ENCODE measurements at places on chromosomes 4 and X.

- no peak for DNase-seq
- H3K27me3 ChIP-seq = peaks cover 17% of the 10 kb centered on the region
- H3K27ac ChIP-seq = no peak overlapping the region
- H3K36me3 ChIP-seq = no peaks in the 10 kb centered on the region
- no peak overlapping the region for H3K4me3 ChIP-seq
- no peaks in the 10 kb centered on the region for H3K4me1 ChIP-seq
These were observed 27.7 kb downstream of the FGF5 start for GRCh38 chr4:80294206-80294605.

DNA sequence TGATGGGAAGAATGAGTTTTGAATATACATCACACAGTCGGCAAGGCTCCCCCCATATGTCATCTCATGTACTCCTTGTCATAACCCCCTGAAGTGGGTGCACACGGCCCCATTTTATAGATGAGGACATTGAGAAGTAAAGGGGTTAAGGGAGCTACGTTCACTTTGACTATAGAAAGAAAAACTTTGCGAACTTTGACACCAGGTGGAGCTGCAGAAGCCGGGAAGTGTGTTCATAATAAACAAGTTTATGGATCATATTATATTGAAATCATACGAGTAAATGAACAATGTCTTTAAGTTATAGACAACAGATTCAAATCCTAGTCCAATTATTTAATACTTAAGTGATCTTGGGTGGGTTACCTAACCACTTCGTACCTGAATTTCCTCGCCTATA, 203.8 kb upstream of the PITX2 start:
- no peak for DNase-seq
- H3K27ac ChIP-seq = no peak overlapping the region
- H3K36me3 ChIP-seq = no peaks in the 10 kb centered on the region
- no peaks in the 10 kb centered on the region for H3K4me1 ChIP-seq
- no peak overlapping the region for H3K4me3 ChIP-seq

GRCh38 chr4:169791062-169791461, 33.3 kb upstream of the HPF1 start:
- peaks cover 9% of the 10 kb centered on the region for H3K4me1 ChIP-seq
- H3K27ac ChIP-seq = no peak overlapping the region
- peaks cover 63% of the 10 kb centered on the region for H3K27me3 ChIP-seq
- H3K4me3 ChIP-seq = no peak overlapping the region
- no peaks in the 10 kb centered on the region for H3K36me3 ChIP-seq
- no peak for DNase-seq

DNA sequence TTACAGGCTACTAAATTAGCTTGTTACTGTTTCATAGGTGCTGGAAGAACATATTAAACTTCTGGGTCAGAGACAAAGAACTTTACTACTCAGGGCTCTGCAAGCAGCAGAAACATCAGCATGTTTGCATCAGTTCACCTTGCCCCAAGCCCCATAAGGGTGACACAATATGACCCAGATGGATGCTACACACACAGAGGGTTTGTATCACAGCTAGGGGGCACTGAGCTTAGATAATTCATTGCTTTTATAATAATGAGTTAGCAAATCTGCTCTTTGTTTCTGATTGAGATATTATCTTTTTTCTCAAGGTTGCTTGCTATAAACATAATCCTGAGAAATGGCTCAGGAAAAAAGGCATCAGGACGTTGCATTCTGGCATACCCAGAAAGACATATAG, 4.8 kb upstream of the SYNPO2 start:
- no peak for DNase-seq
- H3K4me1 ChIP-seq = peaks cover 6% of the 10 kb centered on the region
- peak overlapping the region; percentile 57 for H3K27ac ChIP-seq
- peaks cover 28% of the 10 kb centered on the region for H3K27me3 ChIP-seq
- no peaks in the 10 kb centered on the region for H3K36me3 ChIP-seq

DNA sequence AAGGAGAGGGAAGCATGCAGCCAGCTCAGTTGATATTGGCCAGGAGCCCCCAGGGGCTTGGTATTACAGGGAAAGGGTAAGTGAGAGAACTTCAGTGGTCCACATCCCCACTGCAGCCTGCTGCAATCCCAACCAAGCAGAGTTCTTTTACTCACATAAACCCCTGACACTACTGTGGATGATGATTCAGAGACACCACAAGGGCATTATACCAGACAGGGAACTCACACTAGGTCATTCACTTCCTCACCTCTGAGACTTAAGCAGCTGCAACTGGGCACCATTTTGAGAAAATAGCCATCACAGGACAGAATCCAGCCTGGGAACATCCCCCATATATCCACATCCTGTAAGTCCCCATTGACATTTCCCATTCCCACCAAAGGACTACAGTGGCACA, 248.0 kb downstream of the INPP4B start:
- no peaks in the 10 kb centered on the region for H3K27me3 ChIP-seq
- no peak overlapping the region for H3K27ac ChIP-seq
- no peak overlapping the region for H3K4me3 ChIP-seq
- H3K36me3 ChIP-seq = no peaks in the 10 kb centered on the region

DNA sequence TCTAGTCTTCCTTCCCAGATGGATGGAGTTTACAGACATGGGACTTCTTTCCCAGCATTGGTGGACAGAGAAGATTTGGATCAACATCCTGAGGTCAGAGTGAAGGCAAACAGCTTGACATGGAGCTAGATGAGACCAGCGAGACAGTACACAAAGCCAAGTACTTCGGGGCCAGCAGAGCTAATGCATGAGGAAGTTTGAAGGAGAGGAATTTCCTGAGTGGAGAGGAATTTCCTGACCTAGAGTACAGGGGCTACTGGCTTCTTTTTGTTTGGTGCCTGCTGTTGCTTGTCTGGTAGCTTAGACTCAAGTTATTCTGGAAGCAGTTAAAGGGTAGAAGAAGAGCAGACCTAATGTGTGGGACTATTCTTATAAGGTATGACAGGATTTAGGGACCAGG, 69.1 kb upstream of the EOLA2 start:
- H3K4me1 ChIP-seq = no peaks in the 10 kb centered on the region
- no peak for DNase-seq
- no peak overlapping the region for H3K27ac ChIP-seq
- no peaks in the 10 kb centered on the region for H3K36me3 ChIP-seq
- no peaks in the 10 kb centered on the region for H3K27me3 ChIP-seq
- H3K4me3 ChIP-seq = no peak overlapping the region

GRCh38 chr4:166957451-166957850, 276.8 kb downstream of the SPOCK3 start:
- no peaks in the 10 kb centered on the region for H3K36me3 ChIP-seq
- no peaks in the 10 kb centered on the region for H3K4me1 ChIP-seq
- DNase-seq = no peak
- no peaks in the 10 kb centered on the region for H3K27me3 ChIP-seq
- no peak overlapping the region for H3K4me3 ChIP-seq

DNA sequence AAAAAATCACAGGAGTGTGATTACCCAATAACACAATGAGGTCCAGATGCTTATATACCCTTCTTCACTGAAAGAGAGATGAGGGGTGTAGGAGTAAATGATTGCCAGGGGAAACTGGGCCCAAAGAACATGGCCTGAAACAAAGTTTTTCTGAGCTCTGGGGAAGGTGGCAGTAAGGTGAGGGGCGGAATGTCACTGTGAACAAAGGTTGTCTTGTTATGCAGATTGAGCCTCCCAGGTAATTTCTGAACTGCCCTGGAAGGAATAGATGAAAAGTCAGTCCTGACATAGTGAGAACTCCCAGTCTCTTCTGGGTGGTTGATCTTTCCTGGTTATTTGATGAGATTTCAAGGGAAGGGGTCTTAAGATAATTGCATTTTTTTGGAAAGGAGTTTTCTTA, 2.5 kb upstream of the TMEM47 start:
- H3K4me1 ChIP-seq = peaks cover 7% of the 10 kb centered on the region
- peaks cover 13% of the 10 kb centered on the region for H3K36me3 ChIP-seq
- H3K27ac ChIP-seq = no peak overlapping the region
- peaks cover 28% of the 10 kb centered on the region for H3K27me3 ChIP-seq

DNA sequence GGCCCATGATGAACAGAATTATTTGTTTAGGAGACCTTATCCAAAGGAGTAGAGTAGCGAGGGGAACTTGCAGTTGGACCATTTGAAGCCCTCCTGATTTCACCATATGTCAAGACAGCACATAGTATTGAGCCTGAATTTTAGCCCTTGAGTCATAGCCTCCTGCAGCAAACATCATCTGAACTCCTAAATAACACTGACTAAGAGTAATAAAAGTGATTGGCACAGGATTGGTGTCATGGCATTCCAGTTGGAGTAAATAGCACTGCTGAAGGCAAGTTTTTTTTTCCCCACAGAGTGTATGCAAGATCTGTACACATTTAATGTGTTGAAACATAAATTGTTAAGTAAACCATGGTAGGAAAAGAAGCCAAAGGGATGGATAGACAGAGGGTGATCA, 89.0 kb downstream of the COMMD8 start:
- no peak for DNase-seq
- no peaks in the 10 kb centered on the region for H3K36me3 ChIP-seq
- H3K27me3 ChIP-seq = peaks cover 12% of the 10 kb centered on the region
- no peak overlapping the region for H3K4me3 ChIP-seq
- H3K27ac ChIP-seq = no peak overlapping the region

GRCh38 chrX:155179346-155179997, 36.8 kb upstream of the VBP1 start:
- DNase-seq = no peak
- no peaks in the 10 kb centered on the region for H3K4me1 ChIP-seq
- no peak overlapping the region for H3K27ac ChIP-seq
- peaks cover 8% of the 10 kb centered on the region for H3K27me3 ChIP-seq
- no peaks in the 10 kb centered on the region for H3K36me3 ChIP-seq
